Activated CD4-positive, alpha-beta T cell treated with anti-CD3 and anti-CD28 coated beads for 4 hours (primary cell): ENCODE measurements at places on chromosomes 3 and 15.

- peak; percentile 54 for DNase-seq
Observed at GRCh38 chr15:66566963-66567531, 1.2 kb upstream of the LCTL start.

- no peak for DNase-seq
Observed at GRCh38 chr3:184171562-184171961, 3.1 kb upstream of the AP2M1 start.

- no peak for DNase-seq
Observed at GRCh38 chr15:100115711-100116090, 226.1 kb downstream of the ADAMTS17 start.

DNA sequence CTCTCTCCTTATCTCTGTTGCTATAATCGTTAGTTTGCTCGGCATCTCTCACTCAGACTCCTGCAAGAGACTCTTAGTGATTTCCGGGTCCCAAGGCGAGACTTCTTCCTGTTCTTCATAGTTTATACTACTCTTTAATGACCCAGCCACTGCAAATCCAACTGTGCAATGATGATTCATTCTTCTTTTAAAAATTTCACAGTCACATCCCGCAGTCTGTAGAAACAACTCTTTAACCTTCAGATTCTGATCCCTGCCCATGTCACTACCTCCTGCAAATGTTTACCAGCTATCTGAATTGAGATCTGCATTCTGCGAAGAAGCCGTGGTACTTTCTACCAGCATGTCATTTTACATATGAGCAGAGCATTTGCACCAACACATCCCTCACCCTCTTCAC is 2.8 kb upstream of the VGLL3 start:
- no peak for DNase-seq

GRCh38 chr3:78985981-78986380 is 781.8 kb downstream of the ROBO1 start:
- DNase-seq, result no peak

DNA sequence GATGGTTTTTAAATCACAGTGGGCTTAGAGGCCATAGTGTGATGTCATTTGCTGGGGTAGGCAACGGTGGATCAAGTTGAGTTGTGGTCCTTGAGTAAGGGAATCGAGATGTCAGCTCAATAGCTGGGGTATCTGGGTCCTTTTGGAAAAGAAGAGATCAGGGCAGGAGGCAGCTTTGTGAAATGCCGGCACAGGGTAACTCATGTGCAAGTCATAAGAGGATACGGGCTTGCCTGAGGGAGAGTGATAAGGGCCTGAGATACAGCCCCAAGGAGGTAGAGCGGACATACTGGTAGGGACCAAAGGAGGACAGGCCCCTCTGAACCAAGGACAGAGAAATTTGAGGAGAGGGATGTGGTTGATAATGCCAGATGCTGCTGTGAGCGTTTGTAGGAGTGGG is 4.2 kb upstream of the FAM131A start:
- DNase-seq, result no peak
